ENCODE measurements at places on chromosomes 1 and 21. TPM values are rescaled to one million over a fixed set of nuclear protein-coding genes. Genes with fewer than 3 reads are reported as not detected.

S100A4 gene
- total RNA-seq, result 177 TPM

GRCh38 chr1:75708910-75709309, 15.6 kb upstream of the ACADM start:
- DNase-seq, result no peak

DNA sequence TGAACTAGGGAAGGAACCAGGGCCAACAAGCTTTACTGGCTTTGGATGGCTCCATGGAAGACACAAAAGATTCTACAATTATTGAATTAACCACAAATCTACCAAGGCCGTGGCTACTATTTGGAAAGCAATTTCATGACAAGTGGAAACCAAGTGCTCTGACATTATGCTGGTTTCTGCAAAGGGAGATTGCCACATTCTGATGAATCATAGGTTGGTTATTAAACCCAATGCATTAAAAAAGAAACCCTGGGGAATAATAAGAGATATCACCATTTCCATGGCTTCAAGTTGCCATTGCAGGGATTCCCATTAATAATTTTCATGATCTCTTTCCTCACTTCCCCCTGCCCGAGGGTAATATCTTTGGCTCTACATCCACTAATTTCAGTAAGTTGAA, 359.2 kb upstream of the NCAM2 start:
- DNase-seq, result no peak

PRPF38B gene
- 108 TPM for total RNA-seq

IFNAR2 gene
- 21.9 TPM for total RNA-seq
